ENCODE measurements at places on chromosomes 6 and 20. TPM values are rescaled to one million over a fixed set of nuclear protein-coding genes. Genes with fewer than 3 reads are reported as not detected.

GRCh38 chr6:156719720-156720563 is 57.2 kb upstream of the ARID1B start:
- peak; percentile 79 for DNase-seq

DNA sequence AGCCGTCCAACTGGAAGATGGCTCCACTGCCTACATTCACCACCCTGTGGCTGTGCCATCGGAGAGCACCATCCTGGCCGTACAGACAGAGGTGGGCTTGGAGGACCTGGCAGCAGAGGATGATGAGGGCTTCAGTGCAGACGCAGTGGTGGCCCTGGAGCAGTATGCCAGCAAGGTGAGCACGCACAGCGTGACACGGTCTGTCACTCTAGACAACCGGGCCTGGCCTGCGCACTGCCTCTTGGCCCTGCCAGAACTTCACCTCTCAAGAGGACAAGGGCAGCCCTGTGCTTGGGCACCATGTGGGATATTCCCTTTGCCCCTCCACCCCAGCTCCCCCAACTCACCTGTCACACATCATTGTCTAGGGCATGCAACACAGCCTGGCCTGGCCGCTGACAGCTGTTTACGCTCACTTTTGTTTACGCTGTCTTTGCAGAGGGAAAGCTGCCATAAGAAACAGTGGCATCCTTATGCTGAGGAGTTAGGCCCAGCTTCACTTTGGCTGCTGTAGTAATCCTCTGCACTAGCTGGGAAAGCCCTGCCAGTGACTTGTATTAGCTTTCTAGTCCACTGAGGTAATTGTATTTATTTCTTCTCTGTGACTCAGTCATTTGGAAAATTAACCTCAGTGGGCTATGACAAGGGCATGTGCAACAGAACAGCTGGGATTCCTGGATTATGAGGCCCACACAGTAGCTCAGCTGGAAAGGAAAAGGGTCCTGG is 9.8 kb upstream of the DEF6 start:
- DNase-seq: peak; percentile 71

DNA sequence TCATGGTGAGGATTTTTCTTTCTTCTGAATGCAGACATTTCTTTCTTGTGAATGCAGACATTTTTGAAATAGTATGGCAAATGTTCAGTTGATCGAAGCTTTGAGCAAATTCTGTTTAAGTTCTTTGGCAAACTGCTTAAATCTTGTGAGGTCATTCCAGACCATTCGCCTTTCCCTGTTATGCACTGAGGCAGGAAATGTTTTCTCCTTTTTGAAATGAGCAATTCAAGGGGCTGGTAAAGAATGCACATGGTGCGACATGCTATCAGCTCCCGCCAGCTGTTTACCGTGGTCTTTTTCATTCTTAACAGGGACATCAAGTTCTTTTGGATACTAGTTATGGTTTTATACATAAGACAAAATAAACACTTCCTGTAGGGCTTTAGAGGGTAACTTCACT is 112.0 kb upstream of the CCN2 start:
- peak; percentile 37 for DNase-seq

- DNase-seq: no peak
Observed at GRCh38 chr6:134374491-134375219, 56.7 kb upstream of the SGK1 start.

The CST4 gene
- polyA plus RNA-seq: not detected

GRCh38 chr6:114862819-114863218 is 520.0 kb upstream of the HS3ST5 start:
- no peak for DNase-seq

Data from AG04450 (cell line).